ENCODE measurements at places on chromosomes 3 and 15.

GRCh38 chr3:44104043-44104442, 137.6 kb upstream of the TOPAZ1 start:
- DNase-seq: no peak

DNA sequence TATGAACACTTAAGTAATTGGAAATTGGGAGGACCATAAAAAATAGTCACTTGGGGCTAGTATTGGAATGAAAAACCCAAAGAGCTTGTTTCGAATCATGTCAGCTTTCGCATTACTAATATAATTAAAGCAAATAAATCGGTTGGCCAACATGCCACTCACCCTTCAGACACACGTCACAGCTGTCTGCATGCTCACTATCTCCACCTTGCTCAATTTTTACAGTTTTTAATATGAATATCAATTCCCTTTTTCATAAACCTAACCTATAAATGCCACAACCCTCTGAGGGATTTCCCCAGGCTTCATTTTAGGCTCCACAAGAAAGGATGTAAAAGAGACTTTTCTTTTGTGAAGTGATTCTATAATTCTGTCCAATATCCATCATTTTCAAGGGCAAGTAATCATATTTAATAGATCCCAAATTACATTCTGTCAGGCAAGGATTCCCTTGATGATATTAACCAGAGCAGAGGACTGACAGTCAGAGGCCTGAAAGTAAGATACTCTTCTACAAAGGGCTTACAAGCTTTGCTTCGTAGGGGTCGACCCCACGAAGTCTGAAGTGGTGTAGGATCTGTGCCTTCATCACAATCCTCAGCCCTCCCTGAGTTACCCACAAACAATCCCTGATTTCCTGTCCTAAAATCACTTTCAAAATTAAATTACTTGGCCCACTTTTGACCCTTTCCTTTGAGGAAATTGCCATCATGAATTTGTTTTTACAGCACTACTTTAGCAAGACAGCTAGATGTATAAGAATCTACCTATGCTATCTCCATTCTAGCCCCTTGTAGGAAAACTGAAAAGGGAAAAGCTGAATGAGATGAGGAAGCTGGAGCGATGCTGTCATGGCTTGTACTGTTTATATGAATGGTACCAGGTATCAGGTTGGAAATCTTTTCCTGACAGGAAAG, 44.5 kb downstream of the NANOGP8 start:
- DNase-seq: no peak

DNA sequence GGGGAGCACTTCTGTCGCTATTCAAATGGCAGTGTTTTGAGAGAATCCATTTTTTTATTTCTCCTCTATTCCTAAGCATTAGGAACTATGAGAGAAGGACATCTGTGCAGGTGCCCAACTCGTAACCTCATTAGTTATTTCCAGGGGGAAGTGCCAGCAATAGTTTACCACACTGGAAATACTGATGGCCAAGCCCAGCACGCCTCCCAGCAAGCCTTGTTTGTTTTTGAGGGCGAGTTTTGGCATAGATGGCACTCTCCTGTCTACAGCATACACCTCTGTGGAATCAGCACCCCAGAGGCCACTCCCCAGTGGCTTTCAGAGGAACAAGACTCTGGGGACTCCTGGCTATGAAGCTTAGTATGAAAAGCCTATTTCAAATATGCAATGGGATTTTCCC, 36.6 kb downstream of the FAN1 start:
- DNase-seq: no peak

DNA sequence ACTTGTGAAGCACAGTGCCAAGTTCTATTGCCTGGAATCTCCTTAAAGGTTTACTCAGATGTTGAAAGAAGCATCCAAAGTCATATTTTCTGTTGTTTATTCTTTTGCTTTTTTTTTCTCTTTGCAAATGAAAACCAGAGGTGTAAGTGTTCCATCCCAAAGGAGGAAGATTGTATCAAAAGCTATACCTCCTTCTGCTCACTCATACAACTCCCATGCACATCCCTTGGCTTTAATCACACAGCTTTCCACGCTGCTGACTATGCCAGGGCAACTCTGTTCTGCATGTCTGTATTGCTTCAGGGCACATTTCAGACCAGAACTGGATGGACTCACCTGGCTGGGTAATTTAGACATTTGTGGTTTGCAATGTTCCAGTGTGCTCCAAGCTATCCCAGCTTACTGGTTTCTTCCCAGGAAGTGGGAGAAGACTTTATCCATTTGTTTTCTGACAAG, 399.6 kb upstream of the TBL1XR1 start:
- DNase-seq: no peak

- no peak for DNase-seq
These were observed 19.8 kb upstream of the TNFSF10 start for GRCh38 chr3:172542999-172543398.

DNA sequence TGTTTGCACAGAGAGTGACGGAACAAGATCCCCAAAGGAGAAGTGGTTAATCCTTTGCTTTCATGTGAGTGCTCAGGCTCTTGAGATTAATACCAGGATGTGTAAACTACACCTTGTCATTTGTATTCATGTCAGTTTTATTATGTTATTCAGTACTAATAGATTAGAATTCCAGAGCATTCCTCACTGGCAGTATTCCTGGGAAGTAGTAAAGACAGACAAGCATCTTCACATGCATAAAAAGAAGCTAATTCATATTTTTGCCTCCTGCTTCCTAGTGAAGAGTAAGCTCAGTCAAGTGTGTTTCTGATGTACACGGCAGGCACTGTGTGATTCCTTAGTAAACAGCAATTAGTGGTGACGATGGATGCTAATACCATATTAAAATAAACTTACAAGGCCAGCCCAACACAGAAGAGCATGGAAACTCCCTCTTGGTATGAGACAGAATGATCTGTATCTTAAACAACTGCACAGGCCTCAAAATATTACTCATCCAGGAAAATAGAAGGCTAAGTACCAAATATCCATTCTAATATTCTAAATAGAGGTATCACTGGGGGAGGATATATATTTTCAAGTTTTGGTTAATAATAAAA, 336.8 kb upstream of the MCTP2 start:
- no peak for DNase-seq

DNA sequence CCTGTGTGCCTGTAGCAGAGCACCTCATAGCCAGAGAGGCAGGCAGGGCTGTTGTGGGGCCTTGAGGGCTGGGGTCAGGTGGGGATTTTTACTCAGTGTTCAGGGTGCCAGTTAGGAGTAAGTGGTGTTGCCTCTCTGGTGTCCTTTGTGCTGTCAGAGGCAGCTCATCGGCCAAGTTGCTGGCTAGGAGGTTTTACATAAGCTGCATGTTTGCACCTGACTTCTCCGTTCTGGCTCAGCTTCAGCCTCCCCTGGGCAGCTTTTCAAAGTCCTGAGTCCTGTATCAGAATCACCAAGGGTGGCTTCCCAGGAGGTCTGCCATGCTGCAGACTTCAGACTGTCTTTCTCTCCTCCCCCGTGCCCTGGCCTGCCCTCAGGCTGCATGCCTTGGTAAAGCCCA, 242.6 kb upstream of the TPM1 start:
- DNase-seq: no peak

GRCh38 chr3:37993820-37994638, 3.4 kb downstream of the VILL start:
- peak; percentile 55 for DNase-seq

- DNase-seq: no peak
These were observed 1.4 kb downstream of the DNAJA4 start for GRCh38 chr15:78265752-78266224.

DNA sequence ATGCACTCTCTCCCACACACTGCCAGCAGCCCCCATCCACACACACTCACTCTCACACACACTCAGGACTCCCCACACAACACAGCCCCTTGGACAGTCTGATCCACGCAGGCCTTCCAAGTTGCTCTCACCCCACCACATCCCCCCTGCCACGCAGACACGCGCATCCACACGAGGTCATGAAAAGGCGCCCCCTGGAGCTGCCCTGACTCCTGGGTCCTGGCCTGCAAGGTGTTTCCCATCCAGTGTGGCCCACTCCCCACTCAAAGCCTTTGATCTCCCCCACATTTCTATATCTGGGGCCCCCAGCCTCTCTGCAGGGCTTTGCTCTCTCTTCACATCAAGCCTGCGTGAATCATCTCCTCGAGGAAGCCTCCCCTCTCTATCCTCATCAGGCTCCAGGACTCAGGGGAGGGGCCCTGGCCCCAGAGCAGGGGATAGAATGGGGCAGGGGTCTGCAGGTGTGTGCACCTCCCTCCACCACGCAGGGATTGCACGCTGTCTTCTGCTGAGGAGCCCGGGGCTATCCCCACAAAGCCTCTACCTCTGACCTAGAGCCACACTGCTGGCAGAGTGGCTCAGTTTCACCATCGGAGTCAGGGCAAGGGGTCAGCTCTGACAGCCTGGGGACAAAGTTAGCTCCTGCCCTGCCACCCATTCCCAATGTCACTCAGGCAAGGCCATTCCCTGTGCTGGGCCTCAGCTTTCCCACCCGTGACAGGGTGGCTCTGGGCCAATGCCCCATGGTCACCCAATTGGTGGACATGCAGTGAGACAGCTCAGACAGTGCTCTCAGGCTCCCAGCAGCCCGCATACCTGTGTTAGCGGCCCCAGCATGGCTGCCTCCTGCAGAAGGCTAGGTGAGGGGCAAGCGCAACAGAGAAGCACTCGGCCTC, 6.4 kb downstream of the MYL3 start:
- DNase-seq: no peak

GRCh38 chr3:168427835-168428475, 332.2 kb upstream of the GOLIM4 start:
- no peak for DNase-seq

DNA sequence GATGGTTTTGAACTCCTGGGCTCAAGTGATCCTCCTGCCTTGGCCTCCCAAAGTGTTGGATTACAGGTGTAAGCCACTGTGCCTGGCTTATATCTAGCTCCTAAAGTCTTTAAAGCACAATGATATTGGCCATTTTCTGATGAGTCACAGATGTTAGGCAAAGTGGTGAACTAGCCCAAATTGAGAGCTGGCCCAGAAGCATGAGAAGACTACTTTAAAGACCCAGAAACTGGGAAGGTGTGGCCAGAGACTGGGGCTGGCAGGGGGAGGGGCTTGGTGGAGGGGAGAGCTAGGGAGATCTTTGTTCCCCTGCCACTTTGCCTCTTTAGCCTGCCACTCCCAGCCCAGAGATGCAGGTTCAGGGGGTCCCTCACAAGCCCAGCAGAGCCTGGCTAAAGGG, 21.6 kb downstream of the CHRNA3 start:
- DNase-seq: no peak

GRCh38 chr3:158522221-158523136, 48.5 kb upstream of the MLF1 start:
- DNase-seq: no peak

GRCh38 chr3:99286266-99286845, 352.0 kb upstream of the COL8A1 start:
- no peak for DNase-seq

- DNase-seq: no peak
These were observed 7.1 kb downstream of the ISLR2 start for GRCh38 chr15:74137537-74137894.

DNA sequence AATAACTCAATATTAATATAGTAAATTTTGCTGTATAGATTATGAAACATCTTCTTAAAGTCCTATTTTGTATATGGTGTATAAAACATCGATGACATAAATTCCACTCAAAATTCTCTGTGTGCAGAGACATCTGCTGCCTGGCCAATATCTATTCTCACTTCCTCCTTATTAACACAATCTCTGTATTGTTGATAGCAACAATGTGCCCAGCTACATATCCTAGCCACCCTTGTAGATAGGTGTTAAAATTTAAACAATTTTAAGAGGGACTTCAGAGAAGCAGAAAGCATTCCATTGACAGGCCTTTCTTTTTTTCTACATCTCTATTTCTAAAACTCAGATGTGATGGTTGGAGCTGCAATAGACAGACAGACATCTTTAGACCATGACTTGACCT, 72.3 kb downstream of the FGF12 start:
- DNase-seq: no peak

- no peak for DNase-seq
These were observed 49.4 kb downstream of the CPN2 start for GRCh38 chr3:194301730-194302129.

DNA sequence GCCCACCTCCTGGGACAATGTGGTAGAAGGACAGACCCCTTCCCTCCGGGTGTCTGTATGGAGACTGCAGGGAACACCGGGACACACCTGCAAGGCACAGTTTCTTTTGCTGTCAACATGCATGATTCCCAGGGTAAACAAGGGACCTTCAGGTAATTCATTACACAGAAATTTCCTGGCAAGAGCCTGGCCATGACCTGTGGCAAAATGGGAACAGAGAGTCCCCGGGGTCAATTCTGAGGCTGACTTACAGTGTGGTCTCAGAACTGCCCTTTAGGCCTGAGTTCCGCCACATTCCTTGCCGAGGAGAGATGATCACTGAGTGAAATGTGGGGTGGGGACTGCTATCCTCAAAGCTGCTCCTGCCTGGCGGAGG, 6.3 kb downstream of the STARD5 start:
- DNase-seq: no peak

DNA sequence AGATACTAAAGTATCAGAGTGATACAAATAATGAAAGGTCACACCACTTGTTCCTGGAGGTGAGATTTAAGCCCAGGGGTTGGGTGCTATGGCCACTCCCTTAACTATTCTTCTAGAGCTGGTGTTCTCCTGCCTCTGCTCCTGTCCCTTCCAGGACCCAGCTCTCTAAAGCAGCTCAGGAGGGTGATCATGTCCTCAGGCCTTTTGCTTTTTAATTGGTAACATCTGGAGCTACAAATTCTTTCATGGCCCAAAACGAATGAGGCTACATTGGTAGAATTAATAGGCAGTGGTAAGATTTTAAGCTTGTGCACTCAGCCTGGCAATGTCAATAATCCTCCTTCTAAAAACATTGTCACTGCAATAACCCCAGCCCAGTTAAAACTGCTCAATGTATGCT, 38.2 kb upstream of the CNOT10 start:
- DNase-seq: no peak

DNA sequence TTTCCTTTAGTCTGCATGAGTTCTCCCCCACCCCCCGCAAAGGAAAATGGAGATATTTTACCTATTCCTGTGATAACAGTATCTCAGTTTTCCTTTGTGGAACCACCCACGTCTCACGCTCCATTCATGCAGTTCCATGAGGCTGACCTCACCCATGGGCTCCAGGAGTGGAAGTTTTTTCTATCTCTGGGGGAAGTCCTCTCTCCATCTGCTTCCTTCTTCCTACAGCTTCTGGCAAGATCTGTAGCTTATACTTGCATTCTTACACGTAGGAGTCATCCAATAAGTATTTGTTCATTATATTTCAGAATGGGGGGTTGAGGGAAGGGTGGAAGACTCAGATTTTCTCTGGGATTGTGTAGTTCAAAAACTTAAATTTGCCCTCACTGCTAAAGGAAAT, 5.8 kb upstream of the GLCE start:
- no peak for DNase-seq

Data from frontal cortex (tissue), 4 donors.